ENCODE measurements at places on chromosomes 7 and 10.

- no peak for DNase-seq
These were observed 123.0 kb upstream of the SFMBT2 start for GRCh38 chr10:7533657-7534479.

- DNase-seq: no peak
These were observed 55.3 kb downstream of the KIF5B start for GRCh38 chr10:32000937-32001336.

- no peak for DNase-seq
These were observed 128.8 kb downstream of the LCOR start for GRCh38 chr10:96960872-96961271.

DNA sequence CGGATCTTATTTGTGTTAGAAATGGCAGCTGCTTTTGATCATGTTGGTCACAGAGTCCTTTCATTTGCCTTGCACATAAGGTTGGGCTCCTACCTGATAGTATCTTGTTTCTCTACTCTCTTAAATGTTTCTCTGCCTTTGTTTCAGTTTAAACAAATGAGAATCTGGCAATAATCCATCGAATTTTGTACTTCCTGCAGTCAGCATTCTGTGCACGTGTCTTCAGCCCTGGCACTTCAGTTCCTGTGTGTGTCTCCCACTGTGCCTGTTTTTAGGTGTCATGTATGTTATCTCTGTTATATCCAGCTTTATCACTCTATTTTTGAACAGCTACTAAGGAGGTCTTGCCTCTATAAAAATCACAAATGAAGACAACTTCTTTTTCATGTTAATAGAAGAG is 28.4 kb upstream of the PTER start:
- no peak for DNase-seq

GRCh38 chr7:132771301-132771730 is 195.0 kb upstream of the PLXNA4 start:
- DNase-seq: no peak

DNA sequence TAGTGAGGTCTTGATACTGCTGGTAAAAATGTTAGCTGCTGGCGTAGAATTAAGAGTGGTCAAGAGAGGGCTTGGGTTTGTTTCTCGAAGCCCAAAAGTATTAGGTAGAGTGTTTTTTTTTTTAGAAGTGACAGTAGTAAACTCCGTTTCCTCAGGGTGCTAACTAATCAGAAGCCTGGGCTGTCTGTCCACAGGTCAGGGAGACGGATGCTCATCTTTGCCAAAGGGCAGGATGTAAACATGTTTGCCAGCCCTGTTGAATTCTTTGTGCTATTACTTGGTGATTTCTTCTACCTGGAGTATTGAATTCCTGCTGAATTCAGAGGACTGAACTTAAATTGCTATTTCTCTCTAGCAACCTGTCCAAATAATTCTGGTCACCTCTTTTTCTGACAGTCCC is 117.1 kb downstream of the SND1 start:
- DNase-seq: no peak

GRCh38 chr10:63611078-63611477 is 89.9 kb downstream of the REEP3 start:
- DNase-seq: no peak

DNA sequence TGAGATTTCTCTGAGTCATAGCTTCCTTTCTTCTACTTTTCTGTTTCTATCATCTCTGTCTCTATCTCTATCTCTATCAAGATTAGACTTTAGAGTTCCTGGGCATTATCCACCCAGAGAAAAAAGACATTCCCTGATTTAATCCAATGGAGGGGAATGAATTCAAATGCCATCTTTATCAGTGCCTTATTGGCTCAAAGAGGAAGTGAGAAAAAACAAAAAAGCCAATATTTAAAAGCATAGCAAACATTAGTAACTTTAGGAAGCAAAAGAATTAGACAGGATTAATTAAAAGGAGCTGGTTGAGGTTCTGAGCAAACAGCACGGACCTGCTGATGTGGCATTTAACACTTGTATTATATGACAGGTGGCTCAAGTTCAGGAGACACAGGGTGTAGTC is 736.5 kb downstream of the REEP3 start:
- DNase-seq: no peak

DNA sequence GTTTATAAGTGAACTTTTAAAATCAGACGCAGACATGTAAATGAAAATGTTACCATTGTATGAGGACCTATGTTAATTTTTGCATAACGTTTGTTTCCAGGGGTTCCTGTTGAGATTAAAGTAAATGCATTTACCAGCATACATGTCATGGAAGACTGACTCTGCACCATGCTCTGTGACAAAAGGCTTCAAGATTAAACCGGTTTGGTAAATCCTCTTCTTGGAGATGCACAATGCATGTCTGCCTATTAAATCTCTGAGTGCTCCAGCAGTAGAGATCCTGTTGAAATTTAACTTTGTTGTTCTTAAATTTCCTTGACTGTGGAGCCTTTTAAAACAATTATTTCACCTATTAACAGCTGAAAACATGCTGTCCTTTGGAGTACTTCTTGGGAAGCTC is 36.5 kb upstream of the JAZF1 start:
- DNase-seq: no peak
